ENCODE measurements at places on chromosomes 3 and 15.

GRCh38 chr15:48020166-48020565 lies 100.6 kb upstream of the SLC24A5 start:
- DNase-seq: no peak

- peak; percentile 56 for DNase-seq
Measured at GRCh38 chr3:53046171-53047170, 598 bp upstream of the SFMBT1 start.

DNA sequence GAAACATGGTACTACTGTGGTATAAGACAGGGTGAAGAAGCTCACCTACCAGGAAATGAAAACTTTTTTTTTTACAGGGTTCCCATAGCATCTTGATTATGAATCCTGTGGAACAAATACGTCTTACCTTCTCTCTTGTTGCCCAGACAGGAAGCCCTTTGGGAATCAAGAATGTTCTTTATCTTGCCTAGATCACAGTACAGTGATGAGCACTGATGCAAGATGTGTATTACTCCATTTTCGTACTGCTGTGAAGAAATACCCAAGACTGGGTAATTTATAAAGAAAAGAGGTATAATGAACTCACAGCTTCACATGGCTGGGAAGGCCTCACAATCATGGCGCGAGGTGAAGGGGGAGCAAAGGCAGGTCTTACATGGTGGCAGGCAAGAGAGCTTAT lies 281.3 kb downstream of the UBE2E2 start:
- no peak for DNase-seq

DNA sequence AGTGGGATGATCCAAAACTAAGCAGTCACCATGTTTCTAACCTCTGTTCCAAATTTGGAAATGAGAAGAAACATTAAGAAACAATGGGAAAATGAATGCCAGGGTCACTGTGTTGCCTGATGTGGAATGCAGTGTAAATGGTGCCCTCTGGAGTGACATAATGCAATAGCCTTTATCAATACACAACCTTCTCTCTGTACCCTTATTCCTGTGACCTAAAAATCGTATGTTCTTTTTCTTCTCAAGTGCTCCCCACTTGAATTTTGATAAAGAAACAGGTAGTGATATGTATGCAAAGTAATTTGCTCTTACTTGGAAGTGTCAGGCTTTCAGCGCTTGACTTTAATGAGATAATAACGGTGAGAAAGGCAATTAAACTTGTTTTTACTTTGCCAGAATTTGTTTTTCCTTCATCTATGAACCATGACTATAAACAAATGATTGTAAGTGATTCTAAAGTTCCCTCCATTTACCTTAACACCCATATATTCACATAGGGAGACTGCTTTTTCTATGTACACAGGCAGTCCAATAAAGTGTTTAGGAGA lies 145.8 kb upstream of the THRB start:
- DNase-seq: no peak

DNA sequence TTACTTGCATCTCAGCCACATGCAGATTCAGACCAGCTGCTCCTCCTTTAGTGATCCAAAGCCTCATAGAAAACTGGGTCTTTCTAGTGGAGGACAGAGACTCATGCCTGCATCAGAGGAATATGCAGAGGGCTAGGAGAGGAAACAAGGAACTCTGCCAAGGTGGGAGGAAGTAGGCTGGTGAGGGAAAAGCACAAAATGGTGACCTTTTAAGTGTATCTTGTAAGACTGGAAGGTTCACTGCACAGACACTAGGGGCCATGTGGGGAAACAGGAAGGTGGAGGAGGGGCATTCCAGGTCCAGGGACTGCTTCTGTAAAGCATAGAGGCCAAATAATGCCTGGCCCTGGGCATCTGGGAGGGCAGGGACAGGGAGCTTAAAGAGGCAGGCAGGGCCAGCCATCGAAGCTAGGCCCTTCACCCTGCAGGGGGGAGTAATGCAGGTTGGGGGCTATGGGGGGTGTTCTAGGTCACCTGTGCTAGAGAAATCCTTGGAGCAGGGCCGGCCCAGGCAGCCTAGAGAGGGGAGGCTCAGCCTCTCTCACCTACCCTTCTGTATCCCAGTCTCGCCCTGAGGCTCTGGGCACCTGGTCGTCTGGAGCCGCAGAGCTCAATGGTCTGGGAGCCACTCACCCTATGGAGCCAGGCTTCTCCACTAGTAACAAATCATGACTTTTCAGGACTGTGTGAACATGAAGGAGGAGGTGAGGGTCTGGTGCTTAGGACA lies 117.7 kb downstream of the DNAJB8 start:
- peak; percentile 33 for DNase-seq

GRCh38 chr3:14889205-14889604 lies 58.2 kb upstream of the NR2C2 start:
- no peak for DNase-seq

GRCh38 chr3:46280105-46280797 lies 38.0 kb downstream of the CCR3 start:
- no peak for DNase-seq

- DNase-seq: peak; percentile 79
Measured at GRCh38 chr3:141094790-141095545, 43.8 kb downstream of the SPSB4 start.

- no peak for DNase-seq
Measured at GRCh38 chr3:71578054-71578751, 5.3 kb downstream of the FOXP1 start.

DNA sequence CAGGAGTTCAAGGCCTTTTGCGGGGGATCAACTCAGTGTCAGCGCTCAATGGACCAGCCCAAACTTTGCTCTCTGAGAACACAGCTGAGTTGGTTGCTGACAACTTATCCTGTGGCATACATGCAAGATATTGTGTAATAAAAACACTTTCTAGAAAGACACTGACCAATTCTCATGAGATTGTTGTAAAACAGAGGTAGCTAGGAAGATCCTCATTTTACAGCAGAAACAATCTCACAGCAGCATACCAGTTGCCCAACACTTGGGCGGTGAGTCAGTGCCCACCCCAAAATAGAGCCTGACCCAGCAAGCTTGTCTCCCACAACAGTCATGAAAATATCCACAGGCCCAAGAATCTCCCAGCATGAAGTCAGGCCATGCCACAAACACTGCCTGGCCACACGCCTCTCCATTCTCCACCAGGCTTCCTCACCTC lies 18.2 kb downstream of the KLHL6 start:
- no peak for DNase-seq

- no peak for DNase-seq
Measured at GRCh38 chr3:196843435-196844110, 24.1 kb upstream of the SENP5 start.

DNA sequence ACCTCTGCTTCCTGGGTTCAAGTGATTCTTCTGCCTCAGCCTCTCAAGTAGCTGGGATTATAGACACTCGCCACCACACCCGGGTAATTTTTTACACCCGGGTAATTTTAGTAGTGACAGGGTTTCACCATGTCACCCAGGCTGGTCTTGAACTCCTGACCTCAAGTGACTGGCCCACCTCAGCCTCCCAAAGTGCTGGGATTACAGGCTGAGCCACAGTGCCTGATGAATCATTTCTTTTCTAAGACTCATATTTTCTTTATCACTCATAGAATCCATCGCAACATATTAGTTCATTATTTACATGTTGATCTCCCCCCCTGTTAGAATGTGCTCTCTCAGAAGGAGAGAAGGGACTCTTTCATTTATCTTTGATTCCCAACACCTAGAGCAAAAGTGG lies 109.5 kb upstream of the PTPRG start:
- DNase-seq: no peak

DNA sequence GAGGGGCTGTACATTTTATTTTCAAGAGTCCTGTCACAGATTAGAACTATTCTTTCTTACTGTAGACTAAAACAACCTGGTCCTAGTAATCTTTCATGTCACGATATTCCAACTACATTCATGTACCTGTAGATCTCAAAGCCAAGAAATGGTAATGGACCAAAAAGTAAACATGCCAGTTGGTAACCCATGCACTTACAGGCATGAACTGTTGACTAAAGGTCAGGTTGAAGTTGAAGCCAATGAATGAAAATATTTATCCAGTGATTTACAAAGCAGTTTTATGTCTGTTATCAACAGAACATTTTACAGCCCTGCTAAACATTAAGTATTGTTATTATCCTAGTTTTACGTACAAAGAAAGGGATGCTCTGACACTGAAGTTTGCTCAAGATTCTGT lies 25.3 kb downstream of the LRRC57 start:
- no peak for DNase-seq

GRCh38 chr3:76096836-76097588 lies 311.7 kb upstream of the ZNF717 start:
- no peak for DNase-seq

- no peak for DNase-seq
Measured at GRCh38 chr15:73981761-73982221, 10.3 kb downstream of the STOML1 start.

DNA sequence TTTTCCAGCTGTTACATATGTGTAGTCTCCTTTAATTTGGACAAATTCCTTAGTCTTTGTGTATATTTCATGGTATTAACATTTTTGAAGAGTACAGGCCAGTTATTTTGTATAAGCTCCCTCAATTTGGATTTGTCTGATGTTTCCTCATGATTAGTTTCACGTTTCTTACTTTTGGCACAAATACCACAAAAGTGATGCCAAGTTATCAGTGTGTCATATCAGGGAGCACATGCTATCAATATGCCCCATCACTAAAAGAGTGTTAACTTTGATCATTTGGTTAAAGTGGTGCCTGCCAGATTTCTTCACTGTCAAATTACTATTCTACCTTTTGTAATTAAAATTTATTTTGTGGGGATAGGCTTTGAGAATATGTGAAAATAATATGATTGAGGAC lies 14.6 kb downstream of the PCNP start:
- no peak for DNase-seq

DNA sequence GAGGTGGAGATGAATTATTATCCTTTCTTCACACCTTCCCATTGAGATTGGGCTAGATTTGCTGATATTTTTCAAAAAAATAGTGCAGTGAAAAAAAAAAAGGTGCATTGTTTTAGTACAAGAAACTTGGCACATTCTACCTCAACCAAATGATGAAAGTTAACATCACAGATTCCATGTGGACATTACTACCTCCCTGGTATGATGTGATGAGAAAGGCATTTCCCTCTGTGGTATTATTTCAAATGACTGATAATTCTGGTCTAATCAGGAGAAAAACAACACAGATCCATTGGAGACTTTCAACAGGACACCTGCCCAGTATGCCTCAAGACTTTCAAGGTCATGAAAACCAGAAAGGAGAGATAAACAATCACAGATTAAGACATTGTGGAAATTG lies 313.4 kb downstream of the BCHE start:
- no peak for DNase-seq

GRCh38 chr3:143201045-143201444 lies 81.5 kb downstream of the CHST2 start:
- DNase-seq: no peak

DNA sequence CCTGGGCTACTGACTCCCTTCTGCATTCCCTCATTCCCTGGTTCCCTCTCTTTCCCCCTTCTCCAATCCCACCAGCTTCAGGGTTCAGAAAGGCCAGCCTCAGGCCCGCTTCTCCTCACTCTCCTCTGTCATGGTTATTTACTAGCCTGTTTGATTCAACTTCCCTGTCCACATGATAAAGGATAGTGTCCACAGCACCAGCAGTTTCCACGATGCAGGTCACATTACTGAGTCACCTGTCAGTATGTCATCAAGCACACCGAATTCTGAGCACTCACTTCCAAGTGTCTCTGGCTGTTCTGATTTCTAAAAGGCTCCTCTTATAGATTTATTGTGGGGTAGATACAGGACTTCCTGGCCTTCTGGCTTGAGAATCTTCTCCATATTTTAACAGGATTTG lies 96.6 kb upstream of the CTNNB1 start:
- no peak for DNase-seq

- peak; percentile 18 for DNase-seq
Measured at GRCh38 chr15:25684521-25685431, 178.4 kb downstream of the ATP10A start.

DNA sequence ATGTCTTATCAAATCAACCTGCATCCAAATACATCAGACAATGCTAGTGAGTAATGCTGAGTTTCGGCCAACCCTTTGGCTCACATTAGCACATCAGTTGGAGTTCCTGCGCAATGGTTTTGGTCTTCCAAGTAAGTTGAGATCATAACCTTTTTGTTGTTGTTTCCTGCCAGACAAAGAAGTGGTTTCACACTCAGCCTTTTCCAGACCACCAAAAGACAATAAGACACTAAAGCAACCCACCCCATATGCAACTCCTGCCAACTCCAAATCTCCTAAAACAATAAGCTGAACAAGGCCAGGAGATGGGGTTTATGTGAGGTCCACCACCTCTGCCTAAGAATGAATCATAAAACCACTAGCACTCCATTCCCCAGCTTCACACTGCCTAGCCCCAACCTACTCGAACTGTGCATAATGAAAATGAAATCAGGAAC lies 177.0 kb downstream of the ERC2 start:
- no peak for DNase-seq

DNA sequence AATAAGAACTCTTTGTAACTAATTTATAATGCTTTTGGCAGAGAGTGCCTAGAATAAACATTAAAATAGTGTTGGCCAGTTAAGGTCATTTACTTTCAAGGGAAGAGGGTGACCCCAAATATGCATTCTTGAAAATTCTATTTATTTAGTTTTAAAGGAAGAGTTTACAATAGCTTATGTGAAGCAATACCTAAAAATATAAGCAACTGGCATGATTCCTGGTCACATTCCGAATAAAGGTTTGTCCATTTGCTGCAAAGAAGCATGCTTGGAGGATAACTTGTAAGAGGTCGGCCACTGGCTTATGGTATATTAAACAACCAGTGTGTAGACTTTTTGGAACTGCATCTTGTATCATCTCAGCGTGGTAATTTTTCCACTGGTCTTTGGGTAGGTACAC lies 10.2 kb downstream of the MITF start:
- no peak for DNase-seq

DNA sequence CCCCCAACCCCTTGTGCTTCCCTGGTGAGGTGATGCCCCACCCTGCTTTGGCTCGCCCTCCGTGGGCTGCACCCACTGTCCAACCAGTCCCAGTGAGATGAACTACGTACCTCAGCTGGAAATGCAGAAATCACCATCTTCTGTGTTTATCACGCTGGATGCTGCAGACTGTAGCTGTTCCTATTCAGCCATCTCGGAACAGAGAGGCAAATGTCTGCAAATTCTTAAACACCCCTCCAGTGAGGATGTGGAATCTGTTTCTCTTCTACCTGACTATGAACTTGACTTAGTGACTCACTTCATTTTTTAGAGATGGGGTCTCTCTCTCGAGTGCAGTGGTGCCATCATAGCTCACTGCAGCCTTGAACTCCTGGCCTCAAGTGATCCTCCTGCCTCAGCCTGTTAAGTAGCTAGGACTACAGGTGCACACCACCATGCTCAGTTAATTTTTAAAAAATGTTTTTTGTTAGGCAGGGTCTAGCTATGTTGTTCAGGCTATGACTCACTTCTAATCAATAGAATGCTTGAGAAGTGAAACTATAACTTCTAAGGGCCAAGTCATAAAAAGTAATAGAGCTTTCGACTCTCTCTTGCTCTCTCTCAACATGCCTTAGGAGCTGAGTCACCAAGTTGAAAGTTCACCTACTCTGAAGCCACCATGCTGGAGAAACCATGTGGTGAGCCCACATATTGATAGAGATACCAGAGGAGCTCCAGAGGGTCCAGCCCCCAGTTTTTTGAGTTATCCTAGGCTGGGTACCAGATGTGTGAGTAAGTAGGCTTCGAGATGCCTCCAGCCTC lies 11.5 kb upstream of the PARP14 start:
- DNase-seq: no peak

GRCh38 chr3:197256836-197257444 lies 41.5 kb downstream of the DLG1 start:
- peak; percentile 51 for DNase-seq

Measured in body of pancreas (tissue), 4 donors.